ENCODE measurements at places on chromosomes 7 and 10.

- peak; percentile 44 for DNase-seq
Measured at GRCh38 chr10:8073691-8074416, 19.4 kb downstream of the GATA3 start.

DNA sequence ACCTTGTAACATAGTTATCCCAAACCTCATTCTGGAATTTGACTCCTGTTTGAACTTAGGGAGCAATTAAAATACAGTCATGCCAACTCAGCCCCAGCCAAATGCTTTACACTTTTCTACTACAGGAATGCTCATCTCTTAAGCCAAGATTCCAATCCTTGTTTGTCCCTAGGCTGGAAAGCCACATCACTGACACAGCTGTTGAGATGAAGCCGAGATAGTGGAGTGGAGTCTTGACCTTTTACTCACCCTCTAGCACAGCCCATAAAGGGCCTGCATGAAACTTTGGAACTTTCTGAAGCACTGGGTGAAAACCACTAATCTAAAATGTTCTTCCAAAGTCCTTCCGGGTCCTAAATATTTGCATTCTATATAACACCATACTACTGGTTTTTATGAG, 247.3 kb downstream of the ETV1 start:
- peak; percentile 46 for DNase-seq

DNA sequence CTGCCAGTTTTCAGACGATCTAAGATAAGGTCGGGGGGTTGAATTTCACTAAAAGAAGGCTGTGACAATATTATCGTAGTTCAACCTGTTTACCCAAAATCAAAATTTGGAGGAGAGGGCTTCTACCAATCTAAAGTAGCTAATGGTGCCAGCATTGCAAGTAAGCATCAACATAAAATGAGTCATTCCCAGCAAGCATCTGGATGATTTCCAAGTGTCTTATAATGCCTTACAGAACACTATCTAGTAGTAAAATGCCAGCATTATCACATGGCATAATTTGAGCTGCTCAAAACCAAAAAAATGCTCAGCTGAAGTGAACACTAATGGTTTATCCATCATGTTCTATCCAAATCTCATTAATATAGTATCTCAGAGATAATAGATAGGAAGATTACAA, 1193.9 kb downstream of the DNAJB9 start:
- DNase-seq, result peak; percentile 44

GRCh38 chr10:52865213-52865612, 92.6 kb upstream of the MBL2 start:
- no peak for DNase-seq

DNA sequence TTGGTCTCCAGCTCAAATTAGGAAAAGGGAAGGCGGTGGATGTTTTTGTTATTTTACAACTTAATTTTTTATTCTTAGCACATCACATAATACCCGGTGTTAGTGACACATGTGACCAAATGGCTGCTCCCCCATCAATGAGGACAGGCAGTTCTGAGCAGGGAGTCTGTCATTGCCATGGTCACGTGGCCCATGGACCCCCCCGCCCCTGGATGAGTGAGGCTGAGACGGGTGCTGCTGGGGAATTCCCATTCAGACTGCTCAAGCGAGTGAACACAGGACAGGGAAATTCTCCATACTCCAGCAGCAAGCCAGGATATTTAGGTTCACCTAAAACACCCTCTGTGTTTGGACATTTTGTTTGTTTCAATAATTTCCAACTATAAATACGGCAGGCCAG, 34.7 kb upstream of the SLC35B4 start:
- no peak for DNase-seq

GRCh38 chr10:78777466-78777865, 291.3 kb upstream of the ZMIZ1 start:
- DNase-seq, result peak; percentile 19

GRCh38 chr10:76209135-76209534, 777.7 kb downstream of the LRMDA start:
- DNase-seq, result peak; percentile 25

GRCh38 chr7:68676813-68677535, 921.3 kb upstream of the AUTS2 start:
- DNase-seq, result no peak

GRCh38 chr10:60488111-60488669, 98.5 kb upstream of the ANK3 start:
- no peak for DNase-seq

GRCh38 chr7:142805350-142806021, 34.7 kb downstream of the PRSS2 start:
- no peak for DNase-seq

- peak; percentile 65 for DNase-seq
Measured at GRCh38 chr10:17655567-17656146, 11.7 kb downstream of the STAM start.

GRCh38 chr7:134809616-134810015, 30.2 kb downstream of the CALD1 start:
- no peak for DNase-seq

- DNase-seq, result no peak
Measured at GRCh38 chr10:100485801-100486495, 23.1 kb downstream of the WNT8B start.

GRCh38 chr7:112462236-112462635, 12.0 kb downstream of the IFRD1 start:
- DNase-seq, result peak; percentile 64
